ENCODE measurements at places on chromosomes 1 and 21. TPM values are rescaled to one million over a fixed set of nuclear protein-coding genes. Genes with fewer than 3 reads are reported as not detected.
A peak's percentile ranks its signal among the peaks of the same experiment; 100 is the strongest.

The GPX7 gene
- total RNA-seq, result 8.9 TPM

The ATG4C gene
- total RNA-seq, result 3.5 TPM

The MAP3K7CL gene
- 6.0 TPM for total RNA-seq

- no peaks in the 10 kb centered on the region for H3K4me1 ChIP-seq
- H3K4me3 ChIP-seq, result no peak overlapping the region
- DNase-seq, result no peak
- no peak overlapping the region for H3K27ac ChIP-seq
Observed at GRCh38 chr1:208110296-208110695, 133.9 kb downstream of the PLXNA2 start.

DNA sequence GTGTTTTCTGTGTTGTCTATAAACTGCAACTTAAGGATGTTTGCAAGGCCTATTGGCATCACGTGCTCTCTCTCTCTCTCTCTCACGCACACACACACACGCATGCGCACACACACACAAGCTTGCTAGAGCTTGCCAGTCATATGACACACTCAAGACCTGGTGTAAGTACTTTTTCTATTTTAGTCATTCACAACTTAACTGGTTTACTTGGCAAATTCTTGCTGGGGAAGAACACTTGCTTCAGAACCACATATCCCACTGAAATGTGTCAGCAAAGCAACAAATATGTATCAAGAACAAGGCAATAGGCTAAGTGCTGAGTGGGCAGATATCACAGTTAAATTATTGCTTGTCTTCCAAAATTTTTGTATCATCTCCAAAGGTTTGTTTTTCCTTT lies 107.8 kb downstream of the DISC1 start:
- no peaks in the 10 kb centered on the region for H3K27me3 ChIP-seq
- no peak overlapping the region for H3K27ac ChIP-seq
- H3K4me1 ChIP-seq, result no peaks in the 10 kb centered on the region
- no peak for DNase-seq
- H3K4me3 ChIP-seq, result no peak overlapping the region

DNA sequence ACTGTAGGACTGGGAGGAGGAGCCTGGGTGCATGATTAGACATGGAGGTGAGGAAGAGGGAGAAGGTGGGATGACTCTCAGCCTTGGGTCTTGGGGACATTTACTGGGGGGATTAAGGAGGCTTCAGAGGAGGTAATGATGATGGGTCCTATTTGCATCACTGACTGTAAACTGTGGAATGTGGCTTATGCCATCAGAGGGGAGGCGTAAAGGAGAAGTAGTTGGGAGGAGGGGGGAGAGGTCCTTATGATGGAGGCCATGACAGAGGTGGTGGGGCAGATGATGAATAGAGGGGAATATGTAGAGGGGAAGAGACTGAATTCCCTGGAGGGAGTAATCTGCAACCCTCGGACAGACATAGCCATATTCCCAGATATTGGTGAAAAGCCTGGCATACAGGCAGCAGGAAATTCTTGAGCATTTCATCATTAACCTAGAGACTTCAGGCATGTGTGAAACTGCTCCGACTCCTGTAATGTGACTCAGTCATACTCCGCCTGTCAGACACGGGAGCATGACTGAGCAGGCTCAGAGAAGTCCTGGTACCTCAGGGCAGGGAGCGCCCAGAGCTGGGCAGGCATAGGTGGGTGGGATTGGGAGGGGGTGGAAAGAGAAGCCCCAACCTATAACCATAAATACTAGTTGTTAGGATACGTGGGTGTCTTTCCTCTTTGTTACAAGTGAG lies 8.0 kb upstream of the LCE5A start:
- no peaks in the 10 kb centered on the region for H3K27me3 ChIP-seq
- H3K4me3 ChIP-seq, result no peak overlapping the region
- H3K4me1 ChIP-seq, result no peaks in the 10 kb centered on the region
- H3K27ac ChIP-seq, result no peak overlapping the region
- H3K36me3 ChIP-seq, result no peaks in the 10 kb centered on the region

GRCh38 chr1:229230893-229231753 lies 39.8 kb upstream of the RAB4A start:
- no peak for DNase-seq
- H3K4me3 ChIP-seq, result no peak overlapping the region
- no peaks in the 10 kb centered on the region for H3K27me3 ChIP-seq
- H3K27ac ChIP-seq, result no peak overlapping the region
- H3K36me3 ChIP-seq, result no peaks in the 10 kb centered on the region

DNA sequence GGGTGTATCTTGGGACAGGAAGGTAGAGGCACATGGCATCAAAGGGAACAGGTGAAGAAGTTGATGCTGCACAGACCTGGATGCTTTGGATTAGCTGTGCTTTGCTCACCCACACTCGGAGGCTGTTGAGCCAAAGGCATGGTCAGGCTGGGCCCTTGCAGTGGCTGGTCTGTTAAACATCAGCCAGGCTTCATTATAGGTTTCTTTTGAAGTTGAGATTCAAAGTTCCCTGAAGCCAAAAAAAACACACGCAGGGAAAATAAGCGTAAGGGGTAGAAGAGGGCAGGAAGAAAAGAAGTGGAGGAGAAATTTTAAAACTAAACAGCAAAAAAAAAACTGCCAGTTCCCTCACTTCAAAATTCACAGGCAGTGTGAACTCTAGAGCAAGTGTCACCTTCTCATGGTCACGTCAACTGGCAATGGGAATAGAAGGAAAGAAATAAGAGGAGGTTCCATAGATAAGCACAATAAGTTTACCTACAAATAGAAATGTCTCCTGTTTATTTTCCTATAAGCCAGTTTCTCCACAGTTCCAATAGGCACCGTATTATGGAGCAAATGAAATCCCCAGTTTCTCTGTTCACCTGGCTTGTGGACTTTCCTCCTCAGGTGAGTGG lies 139.5 kb downstream of the PAPPA2 start:
- no peaks in the 10 kb centered on the region for H3K27me3 ChIP-seq
- H3K27ac ChIP-seq, result no peak overlapping the region
- DNase-seq, result no peak
- H3K36me3 ChIP-seq, result no peaks in the 10 kb centered on the region
- no peak overlapping the region for H3K4me3 ChIP-seq
- no peaks in the 10 kb centered on the region for H3K4me1 ChIP-seq

GRCh38 chr1:94866164-94866807 lies 46.1 kb downstream of the SLC44A3 start:
- H3K4me1 ChIP-seq, result peaks cover 32% of the 10 kb centered on the region
- H3K27ac ChIP-seq, result peak overlapping the region; percentile 15
- no peak for DNase-seq

DNA sequence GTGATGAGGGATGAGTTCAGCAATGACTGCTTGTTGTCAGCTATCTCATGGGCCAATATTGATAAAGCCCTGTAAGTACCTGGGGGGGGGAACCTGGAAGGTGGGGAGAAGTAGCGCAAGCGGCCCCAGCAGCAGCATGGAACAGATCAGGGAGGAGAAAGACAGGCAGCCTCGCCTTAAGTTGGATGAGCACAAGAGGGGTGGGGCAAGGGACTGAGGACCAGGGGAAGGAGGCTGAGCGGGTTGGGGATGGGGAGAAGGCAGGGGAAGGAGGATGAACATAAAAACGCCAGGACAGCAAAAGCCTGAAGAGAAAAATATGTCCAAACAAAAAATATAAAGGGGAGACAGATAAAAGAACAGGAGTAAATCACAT lies 70.6 kb downstream of the ALG14 start:
- H3K4me1 ChIP-seq, result peaks cover 6% of the 10 kb centered on the region
- no peak for DNase-seq
- H3K27ac ChIP-seq, result peak overlapping the region; percentile 55
- H3K27me3 ChIP-seq, result no peaks in the 10 kb centered on the region
- no peak overlapping the region for H3K4me3 ChIP-seq

DNA sequence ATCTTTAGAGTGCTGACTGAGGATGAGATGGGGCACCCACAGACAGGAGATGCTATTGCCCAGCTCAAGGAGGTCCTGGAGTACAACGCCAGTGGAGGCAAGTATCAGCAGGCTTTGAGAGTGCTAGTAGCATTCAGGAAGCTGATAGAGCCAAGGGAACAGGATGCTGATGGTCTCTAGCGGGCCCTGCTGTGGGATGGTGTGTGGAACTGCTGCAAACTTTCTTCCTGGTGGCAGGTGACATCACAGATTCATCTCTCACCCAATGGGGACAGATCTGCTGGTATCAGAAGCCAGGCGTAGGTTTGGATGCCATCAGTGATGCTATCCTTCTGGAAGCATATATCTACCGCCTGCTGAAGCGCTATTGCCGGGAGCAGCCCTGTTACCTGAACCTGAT lies 609.8 kb upstream of the NCAM2 start:
- H3K36me3 ChIP-seq, result no peaks in the 10 kb centered on the region
- no peaks in the 10 kb centered on the region for H3K27me3 ChIP-seq
- no peak overlapping the region for H3K4me3 ChIP-seq
- DNase-seq, result no peak

DNA sequence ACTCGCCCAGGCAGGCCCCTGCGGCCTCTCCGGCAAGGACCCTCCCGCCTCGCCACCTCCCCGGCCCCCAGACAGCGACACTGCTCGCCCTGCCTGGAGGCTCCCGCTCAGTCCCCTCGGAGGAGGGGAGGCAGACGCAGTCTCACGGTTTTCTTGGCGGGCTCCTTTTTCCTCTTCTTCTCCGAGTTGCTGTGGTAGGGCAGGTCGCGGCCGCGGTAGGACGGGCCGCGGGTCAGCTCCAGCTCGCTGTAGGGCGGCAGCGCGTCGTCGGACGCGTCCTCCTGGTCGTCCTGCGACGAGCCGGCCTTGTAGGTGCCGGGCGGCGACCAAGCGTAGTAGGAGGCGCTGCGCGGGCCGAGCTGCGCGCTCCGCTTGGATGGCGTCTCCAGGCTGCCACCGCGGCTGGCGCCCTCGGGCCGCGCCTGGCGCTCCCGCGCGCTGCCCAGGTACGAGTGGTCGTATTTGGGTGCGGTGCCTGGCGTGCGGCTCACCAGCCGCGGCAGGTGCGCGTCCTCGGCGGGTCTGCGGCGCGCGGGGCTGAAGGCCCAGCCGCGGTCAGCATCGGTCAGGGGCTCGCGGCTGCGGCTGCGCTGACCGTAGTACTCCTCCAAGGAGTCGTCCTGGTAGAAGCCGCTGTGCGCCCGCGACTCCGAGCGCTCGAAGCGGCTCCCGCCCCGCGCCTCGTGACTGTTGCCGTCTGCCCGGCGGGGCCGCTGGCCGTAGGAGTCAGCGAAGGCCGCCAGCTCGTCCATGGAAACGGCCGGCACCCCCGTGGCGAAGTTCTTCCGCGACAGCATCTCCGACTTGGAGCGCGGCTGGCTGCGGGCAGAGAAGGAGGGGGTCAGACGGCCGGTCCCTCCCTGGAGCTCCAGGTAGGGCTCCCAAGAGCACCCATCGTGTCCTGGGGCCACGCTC lies 44.8 kb upstream of the TADA1 start:
- H3K27ac ChIP-seq, result no peak overlapping the region
- no peaks in the 10 kb centered on the region for H3K27me3 ChIP-seq
- H3K4me1 ChIP-seq, result peaks cover 9% of the 10 kb centered on the region
- peak overlapping the region; percentile 47 for H3K4me3 ChIP-seq
- peak; percentile 84 for DNase-seq
- no peaks in the 10 kb centered on the region for H3K36me3 ChIP-seq

DNA sequence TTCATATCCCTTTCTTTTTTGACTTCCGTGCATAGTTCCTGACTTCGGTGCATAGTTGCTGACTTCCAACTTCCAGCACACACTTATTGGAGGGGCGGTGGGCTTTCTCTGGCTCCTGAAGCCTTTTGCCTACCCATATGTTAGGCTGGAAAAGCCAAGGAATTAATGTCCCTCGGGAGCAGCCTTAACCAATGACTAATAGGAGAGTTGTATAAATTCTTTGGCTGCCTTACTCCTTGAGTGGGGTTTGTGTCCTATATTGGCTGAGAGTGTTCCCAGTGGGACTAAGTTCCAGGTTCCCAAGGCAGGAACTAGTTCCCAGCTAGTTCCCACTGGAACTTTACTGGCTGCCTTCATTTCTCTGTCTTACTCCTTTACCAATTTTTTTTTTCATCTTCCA lies 105.7 kb downstream of the ZNF326 start:
- no peak for DNase-seq
- H3K27me3 ChIP-seq, result no peaks in the 10 kb centered on the region
- no peaks in the 10 kb centered on the region for H3K36me3 ChIP-seq
- H3K27ac ChIP-seq, result no peak overlapping the region

DNA sequence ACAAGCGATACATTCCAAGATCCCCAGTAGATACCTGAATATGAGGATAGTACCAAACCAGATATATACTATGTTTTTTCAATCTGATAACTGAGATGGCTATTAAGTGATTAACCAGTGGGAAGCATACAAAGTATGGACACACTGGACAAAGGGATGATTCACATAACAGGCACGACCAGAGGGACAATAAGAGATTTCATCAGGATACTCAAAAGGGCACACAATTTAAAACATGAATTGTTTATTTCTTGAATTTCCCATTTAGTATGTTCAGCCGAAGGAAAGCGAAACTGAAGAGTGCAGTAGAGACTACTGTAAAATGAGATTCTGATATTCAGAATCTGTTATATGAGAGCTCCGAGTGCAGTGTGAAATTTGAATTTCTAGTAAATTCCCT lies 10.6 kb downstream of the ZZZ3 start:
- DNase-seq, result no peak
- H3K4me3 ChIP-seq, result no peak overlapping the region
- H3K36me3 ChIP-seq, result no peaks in the 10 kb centered on the region
- peaks cover 20% of the 10 kb centered on the region for H3K4me1 ChIP-seq
- H3K27ac ChIP-seq, result no peak overlapping the region

GRCh38 chr1:10432910-10433700 lies 2.9 kb downstream of the CENPS start:
- no peak overlapping the region for H3K27ac ChIP-seq
- DNase-seq, result no peak
- no peaks in the 10 kb centered on the region for H3K27me3 ChIP-seq
- H3K4me3 ChIP-seq, result no peak overlapping the region
- H3K36me3 ChIP-seq, result no peaks in the 10 kb centered on the region

GRCh38 chr1:112544751-112545150 lies 36.0 kb downstream of the WNT2B start:
- no peak for DNase-seq
- H3K27ac ChIP-seq, result no peak overlapping the region
- H3K4me3 ChIP-seq, result no peak overlapping the region

GRCh38 chr1:228225740-228226139 lies 17.9 kb downstream of the OBSCN start:
- no peak overlapping the region for H3K4me3 ChIP-seq
- no peak for DNase-seq
- no peaks in the 10 kb centered on the region for H3K4me1 ChIP-seq
- H3K27me3 ChIP-seq, result no peaks in the 10 kb centered on the region
- peaks cover 29% of the 10 kb centered on the region for H3K36me3 ChIP-seq

- no peaks in the 10 kb centered on the region for H3K27me3 ChIP-seq
- H3K36me3 ChIP-seq, result no peaks in the 10 kb centered on the region
- H3K27ac ChIP-seq, result no peak overlapping the region
- DNase-seq, result no peak
- H3K4me3 ChIP-seq, result no peak overlapping the region
- no peaks in the 10 kb centered on the region for H3K4me1 ChIP-seq
Observed at GRCh38 chr1:100799954-100800612, 80.5 kb downstream of the VCAM1 start.
